Stimulated activated CD8-positive, alpha-beta memory T cell treated with anti-CD3 and anti-CD28 coated beads, Interleukin-4, amount 100 ng/mL, for 24 hours (primary cell): ENCODE measurements at places on chromosomes 1 and 21.

DNA sequence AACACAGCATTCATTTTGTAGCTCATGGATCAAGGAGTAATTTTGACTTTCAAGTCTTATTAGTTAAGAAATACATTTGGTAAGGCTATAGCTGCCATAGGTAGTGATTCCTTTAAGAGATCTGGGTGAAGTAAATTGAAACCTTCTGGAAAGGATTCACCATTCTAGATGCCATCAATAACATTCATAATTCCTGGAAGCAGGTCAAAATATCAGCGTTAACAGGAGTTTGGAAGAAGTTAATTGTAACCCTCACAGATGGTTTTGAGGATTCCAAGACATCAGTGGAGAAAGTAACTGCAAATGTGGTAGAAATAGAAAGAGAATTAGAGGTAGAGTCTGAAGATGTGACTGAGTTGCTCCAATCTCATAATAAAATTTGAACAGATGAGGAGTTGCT is 216.6 kb downstream of the GREM2 start:
- DNase-seq: no peak

DNA sequence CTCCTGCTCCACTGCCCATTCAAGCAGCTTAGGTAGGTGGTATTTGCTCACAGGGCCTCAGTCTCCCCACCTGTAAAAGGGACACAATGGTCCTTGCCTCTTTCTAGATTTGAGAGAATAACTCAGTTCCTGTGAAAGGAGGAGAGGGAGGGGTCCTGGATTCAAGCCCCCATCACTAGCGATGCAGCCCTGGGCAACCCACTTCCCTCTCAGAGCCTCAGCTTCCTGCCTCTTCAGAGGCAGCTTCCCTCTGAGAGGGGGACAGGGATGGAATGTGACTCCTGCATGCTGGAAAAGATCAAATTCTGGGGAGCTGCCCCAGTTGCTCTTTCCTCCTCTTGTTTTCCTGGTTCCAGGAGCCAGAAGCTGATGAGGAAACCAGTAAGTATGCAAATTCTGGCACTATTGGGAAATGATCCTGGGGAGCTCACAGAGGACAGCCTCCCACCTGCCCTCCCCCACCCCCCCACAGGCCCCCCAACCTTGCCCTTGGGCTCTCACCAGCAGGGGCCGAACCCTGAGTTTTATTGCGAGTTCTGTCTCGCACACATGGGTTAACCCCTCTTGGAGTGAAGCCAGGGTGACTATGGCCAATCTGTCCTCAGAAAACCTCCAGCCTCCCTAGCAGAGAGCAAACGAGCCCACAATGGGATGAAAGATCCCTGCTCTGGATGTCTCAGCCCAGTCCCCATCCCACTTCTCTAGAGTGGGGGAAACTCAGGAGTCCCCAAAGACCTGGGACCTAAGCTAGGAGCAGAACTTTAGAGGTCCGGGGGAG is 11.7 kb downstream of the ZC3H12A start:
- DNase-seq: no peak

- no peak for DNase-seq
Measured at GRCh38 chr1:2202843-2203601, 8.4 kb upstream of the FAAP20 start.

DNA sequence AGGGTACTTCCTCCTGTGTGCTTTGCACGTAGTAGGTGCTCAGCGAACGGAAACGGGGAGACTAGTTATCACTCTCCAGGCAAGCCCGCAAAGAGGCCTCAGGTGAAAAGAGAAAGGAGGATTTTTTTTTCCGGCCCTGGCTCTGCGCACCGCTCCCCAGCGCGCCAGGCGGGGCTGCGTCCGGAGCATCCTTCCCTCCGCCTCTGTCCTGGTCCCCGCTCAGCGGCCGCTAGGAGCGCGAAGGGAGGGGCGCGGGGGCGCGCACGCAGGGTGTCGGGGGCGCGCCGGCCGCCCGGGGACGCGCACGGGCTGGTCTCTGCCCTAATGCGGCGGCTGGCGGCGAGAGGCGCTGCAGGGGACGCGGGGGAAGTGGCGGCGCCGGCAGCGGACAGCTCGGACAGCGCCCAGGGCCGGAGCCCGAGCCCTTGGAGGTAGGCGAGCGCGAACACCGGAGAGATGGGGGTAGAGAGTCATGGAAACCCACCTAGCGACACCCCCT is 42.3 kb upstream of the NFASC start:
- DNase-seq: peak; percentile 27

DNA sequence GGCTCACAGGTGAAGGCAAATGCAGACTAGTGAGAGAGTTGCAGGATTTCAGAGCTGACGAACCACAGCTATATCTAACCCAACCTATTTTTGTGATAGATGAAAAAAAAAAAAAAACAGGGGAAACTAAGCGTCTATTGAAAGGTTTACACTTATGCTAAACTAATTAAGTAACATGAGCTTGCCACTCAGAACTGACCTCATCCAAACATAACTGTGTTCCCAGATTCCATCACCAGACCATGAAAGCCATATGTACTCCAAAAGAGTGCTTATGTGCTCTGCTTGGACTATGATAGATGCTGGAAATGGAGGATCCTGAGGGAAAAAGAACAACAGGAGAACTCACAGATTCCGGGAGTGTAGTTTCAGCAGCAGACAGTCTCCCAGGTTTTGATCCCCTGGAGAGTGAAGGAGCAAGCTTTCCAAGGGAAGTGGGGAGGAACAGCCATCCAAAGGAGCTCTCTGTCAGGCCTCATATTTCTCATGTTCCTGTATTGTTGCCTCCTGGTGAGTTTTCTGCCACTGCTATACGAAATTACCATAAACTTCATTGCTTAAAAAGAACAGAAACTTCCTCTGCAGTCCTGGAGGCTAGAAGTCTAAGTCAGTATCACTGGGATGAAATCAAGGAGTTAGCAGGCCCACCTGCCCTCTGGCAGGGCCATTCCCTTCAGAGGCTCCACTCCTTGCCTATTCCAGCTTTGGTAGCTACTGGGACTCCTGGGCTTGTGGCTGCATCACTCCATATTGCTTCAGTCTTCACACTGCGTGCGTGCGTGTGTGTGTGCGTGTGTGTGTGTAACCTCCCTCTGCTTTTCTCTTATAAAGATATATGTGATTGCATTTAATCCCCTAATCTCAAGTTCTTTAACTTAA is 38.1 kb downstream of the NIBAN1 start:
- DNase-seq: no peak

GRCh38 chr21:31781737-31782136 is 49.8 kb upstream of the SCAF4 start:
- no peak for DNase-seq

DNA sequence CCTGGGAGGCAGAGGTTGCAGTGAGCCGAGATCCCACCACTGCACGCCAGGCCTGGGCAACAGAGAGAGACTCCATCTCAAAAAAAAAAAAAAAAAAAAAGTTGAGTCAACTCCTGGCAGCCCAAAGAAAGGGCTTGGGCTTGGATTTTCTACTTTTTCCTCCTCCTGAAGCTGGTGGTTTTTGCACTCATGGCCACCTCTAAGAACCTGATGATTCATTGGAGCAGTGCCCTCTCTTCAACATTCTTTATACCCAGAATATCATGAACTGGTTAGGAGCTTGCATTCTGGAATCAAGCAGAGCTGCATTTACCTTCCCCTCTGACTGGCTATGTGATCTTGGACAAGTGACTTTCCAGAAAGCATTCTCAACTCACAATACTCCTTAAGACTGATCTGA is 3.5 kb upstream of the ACTA1 start:
- DNase-seq: no peak

- DNase-seq: no peak
Measured at GRCh38 chr1:97042551-97042950, 321.0 kb downstream of the PTBP2 start.

DNA sequence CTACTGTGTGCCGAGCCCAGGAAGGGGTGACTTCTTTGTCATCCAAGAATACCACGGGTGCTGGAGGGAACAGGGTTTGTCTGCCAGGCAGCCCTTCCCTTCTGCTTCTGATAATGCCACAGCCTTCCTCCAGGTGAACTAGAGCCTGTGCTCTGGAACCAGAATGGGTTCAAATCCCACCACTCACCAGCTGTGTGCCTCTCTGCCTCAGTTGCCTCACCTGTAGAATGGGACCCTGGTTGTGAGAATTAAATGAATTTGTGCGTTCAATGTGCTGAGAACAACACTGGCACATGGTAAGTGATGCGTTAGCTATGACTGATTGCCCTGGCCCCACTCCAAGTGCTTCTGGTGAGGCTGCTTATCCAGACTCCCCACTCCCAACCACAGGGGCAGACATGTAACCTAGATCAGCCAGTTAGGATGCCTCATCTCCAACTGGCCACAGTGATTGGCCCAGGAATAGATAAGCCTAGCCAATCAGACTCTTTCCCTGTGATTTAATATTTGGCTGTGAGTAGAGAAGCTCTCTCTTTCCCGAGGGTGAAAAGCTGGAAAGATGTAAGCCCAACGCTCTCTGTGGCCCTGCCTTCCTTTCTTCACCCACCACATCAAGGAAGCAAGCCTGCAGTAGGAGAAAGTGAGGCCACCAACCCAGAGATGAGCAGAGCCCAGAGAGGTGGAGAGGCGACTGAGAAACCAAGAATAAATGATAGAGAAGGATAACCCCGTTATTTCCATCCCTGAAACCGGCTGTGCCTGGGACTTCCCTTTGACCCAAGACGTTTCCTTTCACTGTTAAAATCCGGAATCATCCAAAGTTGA is 20.8 kb upstream of the LAPTM5 start:
- DNase-seq: no peak

DNA sequence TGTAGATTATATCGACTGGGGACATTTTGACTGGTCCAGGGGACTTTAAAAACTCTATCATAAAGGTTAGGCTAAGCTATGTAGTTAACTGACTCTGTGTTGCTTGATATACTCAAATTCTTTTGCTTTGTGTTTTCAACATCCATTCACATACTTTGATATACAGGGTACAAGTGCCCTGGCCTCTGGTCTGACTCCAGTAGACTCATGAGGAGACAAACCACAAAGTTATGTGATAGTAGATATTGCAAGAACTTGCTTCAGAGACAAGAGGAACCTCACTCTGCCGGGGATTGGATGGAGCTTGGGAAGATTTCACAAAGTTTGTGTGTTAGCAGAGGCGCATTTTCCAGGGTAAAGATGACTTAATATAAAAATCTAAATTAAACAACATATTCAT is 1.3 kb downstream of the GORAB start:
- DNase-seq: no peak

DNA sequence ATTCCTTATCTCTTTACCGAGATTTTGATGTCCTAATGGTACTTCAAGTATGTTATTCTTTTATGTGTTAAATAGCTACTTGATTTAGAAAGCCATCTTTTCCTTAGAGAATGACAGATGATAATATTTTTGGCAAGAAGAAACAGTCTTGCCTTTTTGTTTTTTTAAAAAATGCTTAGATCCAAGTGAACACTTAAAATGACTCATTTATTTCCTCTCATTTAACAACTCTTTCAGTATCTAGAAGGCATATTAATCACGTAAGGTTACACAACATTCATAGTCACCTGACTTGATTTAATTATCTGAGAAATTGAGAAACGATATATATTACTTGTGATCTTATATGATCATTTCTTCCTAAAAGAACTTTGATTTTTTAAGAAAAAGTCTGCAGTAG is 52.4 kb downstream of the SUCO start:
- DNase-seq: no peak
